Cortex of kidney (tissue), 1 donor: ENCODE measurements at places on chromosomes 2 and 18.

- no peak for DNase-seq
These were observed 86.3 kb upstream of the PELI1 start for GRCh38 chr2:64230540-64230939.

GRCh38 chr18:31233621-31234275, 71.1 kb upstream of the DSC1 start:
- DNase-seq = no peak

- DNase-seq = no peak
These were observed 65.1 kb upstream of the CTLA4 start for GRCh38 chr2:203802342-203803052.

DNA sequence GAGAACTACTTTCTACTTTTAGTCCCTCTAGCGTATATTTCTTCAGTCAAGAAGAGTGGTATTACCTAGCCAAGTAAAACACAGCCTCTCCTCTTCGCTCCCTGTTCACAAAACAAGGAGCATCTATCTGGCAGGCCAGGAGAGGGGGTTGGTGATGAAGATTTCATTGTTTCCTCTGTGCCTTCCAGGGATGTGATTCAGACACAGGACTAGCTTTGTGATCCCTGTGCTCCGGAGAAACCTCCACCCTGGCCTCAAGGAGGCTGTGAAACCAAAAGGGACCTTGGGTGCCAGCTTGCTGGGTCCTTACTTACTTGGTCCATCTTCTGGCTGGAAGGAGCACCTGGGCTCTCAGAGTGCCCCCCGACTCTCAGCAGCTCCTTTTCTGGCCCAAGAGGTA, 5.7 kb downstream of the RHOB start:
- no peak for DNase-seq

- DNase-seq = no peak
These were observed at the start of gene ADD2 for GRCh38 chr2:70767699-70768589. TSS of gene ADD2 (minus strand) at chr2:70768200. CDS start at chr2:70706408, 61,792 bp downstream.

DNA sequence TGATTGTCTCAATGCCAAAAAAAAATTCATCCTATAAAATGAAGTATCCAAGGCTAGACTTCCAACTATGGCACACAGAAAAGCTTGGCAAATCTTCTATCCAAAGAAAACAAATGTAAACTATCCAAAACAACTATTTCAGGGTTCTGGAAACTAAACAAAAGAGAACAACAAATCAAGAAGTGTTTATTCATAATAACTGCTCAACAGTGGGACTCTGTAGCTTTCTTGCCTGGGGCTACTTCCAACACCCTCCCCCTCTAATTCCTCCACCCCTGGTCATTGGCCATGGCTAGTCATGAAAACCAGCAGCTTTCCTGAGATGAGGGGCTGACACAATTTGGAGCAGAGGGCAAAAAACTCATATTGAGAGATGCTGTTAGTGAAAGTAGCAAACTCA, 107.0 kb downstream of the EXOC6B start:
- DNase-seq = no peak

DNA sequence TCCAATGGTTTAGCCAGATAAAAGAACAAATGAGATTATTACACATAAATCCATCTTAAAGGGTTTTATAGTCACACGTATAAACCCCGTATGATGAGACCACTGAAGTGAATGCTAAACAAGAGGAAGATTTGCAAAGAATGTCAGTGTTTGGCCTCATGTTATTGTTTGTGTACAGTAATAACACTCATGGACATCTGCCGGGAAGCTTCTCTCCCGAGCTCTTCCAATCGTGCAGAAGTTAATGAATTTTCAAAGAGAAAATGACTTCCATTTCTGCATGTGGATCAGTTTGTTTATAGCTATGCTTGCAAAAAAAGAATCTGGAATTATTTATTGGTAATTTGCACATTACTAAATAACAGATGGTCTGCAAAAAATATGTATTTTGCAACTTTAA, 88.5 kb upstream of the APCDD1 start:
- DNase-seq = no peak

GRCh38 chr18:79805211-79805887, 7.6 kb downstream of the KCNG2 start:
- no peak for DNase-seq

DNA sequence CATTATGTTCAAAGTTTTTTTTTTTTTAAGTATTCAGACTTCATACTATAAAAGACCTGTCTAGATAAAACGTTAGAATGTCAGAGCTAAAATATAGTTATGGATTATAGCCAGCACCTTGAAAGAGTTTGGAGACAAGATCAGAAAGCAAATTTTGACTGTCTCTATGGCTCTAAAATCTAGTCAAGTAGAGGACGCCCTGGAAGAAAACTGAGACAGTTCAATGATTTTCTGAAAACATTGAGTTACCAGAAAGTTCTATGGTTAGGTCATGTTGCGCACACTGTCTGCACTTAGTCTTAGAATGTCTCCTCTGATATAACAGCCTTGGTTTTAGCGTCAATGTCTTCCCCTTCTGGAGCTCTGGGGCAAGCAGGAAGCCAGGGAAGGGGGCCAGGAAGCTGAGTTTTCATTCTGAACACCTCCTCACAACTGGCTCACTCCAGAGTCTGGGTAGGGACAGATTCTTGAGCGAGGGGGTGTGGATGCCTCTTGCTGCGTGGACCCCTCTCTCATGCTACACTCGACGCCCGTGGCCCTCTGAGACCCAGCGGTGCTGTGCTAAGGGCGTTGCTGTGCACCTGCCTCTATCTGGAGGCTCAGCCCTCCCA, 99.5 kb downstream of the RNF144A start:
- DNase-seq = no peak

DNA sequence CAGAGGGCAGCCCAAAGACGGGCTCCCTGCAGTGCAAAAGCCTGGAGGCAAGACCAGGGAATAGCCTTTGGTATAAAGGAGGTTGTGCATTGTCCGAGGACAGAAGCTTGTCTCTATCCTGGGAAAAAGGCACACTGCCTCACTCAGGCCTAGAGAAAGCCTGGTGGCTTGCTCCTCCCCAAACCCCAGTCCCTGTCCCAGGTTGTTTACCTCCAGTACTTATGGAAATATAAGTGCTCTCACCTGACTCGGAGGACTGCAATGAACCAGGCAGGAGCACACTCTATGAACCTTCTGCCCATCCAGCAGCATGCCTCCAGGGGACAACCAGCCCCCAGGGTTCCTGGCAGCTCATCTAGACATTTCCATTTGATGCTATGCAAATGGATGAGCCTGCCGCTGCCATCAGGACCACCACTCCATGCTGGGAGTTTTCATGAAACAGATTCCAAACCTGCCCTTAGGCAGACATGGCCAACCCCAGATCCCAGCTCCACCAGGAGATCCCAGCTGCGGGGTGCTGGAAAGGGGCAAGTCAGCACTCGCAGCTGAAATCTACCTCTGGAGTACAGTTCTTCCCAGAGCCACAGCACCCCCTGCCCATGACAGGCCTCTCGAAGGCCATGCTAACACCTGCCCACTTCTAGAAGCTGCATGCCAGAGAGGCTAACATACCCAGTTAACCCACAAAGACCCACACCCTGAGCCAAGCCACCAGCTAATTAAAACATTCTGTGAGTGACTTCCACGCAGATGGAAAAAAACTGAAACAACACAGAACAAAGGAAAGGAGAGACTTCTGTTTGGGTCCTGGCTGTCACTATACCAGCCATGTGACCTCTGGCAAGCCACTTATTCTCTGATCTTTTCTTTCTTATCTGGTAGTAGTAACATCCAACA, 101.7 kb downstream of the TTC32 start:
- DNase-seq = no peak

DNA sequence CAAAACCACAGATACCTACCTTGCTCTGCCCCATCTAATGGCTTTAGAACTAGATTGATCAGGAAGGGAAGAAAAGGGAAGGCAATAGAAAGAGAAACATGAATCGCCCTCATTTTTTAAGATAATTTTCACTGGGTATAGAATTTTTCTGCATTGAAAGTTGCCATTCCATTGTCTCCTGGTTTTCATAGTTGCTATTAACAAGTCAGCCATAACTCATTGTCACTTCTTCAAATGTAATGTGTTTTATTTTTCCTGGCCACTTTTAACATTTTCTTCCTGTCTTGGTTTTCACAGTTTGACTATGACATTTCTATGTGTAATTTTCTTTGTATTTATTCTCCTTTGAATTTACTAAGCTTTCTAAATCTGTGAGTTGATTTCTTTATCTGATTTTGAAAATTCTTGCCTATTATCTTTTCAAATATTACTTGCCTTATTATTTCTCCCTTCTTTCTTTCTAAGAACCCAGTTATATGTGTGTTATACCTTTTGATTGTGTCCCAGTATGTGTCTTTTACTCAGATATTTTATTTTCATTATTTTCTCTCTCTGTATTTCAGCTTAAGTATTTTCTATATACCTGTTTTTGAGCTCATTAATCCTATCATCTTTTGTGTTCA, 85.5 kb upstream of the GLI2 start:
- no peak for DNase-seq

DNA sequence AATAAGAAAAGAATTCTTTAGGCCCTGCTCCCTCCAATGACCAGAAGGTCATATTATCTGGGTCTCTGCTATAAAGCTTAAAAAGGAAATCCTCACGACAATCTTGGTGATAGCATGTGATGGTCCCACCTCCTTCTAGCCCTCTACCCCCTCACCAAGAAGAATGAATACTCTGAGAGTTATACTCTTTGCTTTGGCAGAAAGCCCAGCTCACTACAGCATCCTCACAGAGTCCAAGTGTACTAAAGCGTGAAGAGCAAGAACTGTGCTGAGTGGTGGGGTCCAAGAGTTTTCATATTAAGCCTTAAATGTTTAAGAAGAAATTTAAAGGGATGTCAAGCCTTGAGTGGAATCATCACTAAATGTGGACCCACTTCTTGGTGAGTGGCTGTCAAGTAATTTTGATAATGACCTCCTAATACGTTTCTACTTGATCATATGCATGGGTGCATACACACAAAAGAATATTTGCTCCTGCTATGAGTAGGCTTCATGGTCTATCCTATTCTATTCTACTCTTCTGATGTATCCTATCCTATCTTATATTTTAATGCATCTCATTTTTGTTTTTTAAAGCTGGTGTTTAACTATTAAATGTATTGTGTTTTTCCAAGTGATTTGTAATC, 16.5 kb upstream of the SERPINB7 start:
- no peak for DNase-seq

- DNase-seq = no peak
These were observed 181.8 kb downstream of the SNTG2 start for GRCh38 chr2:1132328-1132969.

DNA sequence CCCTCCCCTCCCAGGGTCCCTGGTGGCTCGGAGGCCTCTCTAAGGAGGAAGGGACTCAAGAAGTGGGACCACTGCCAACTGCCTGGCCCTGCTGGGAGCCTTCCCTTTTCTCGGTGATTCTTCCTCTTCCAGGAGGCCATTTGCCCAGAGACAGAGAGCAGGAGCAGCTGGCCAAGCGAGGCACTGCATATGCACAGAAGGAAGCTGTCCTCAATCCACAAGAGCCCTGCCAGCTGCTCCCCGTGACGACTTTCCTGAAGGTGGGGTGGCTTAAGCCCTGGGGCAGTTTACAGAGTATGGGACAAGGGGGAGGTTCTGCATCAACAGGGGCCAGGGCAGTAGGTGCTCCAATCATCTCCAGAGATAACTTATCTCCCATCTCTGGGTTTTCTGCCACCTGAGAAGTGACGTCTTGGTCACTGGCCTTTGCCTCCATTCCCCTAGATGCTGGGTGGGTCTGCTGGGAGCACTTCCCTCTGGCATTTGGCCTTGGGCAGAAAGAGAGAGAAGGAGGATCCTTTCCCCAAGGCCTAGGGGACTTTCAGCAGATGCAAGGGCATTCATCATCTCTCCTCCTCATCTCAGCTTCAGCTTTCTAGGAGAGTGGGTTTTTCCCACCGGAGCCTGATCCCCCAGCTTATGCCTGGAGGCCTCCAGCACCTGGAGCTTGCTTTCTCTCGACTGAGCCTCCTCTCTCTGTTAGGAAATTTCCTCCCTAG, 28.5 kb downstream of the CIB4 start:
- no peak for DNase-seq
